ENCODE measurements at places on chromosomes 6 and 20. TPM values are rescaled to one million over a fixed set of nuclear protein-coding genes. Genes with fewer than 3 reads are reported as not detected.

Gene IPCEF1
- 0.07 TPM for total RNA-seq

Gene PLCB4
- 6.9 TPM for total RNA-seq

Gene AURKA
- 6.0 TPM for total RNA-seq

Gene TFAP2B
- total RNA-seq, result 0.13 TPM

Gene DEFB132
- total RNA-seq, result not detected

Gene CALHM5
- 12.1 TPM for total RNA-seq

Gene GABRR1
- total RNA-seq, result not detected

Gene SNX21
- 64.4 TPM for total RNA-seq

Gene SLC12A5
- 0.07 TPM for total RNA-seq

Gene RIPPLY2
- total RNA-seq, result not detected

Gene AGER
- 0.30 TPM for total RNA-seq

Gene NSFL1C
- 32.6 TPM for total RNA-seq

Gene GABBR1
- total RNA-seq, result 25.4 TPM

Gene SLC22A7
- total RNA-seq, result not detected

Gene APOM
- total RNA-seq, result 1.0 TPM

Gene LRRN4
- total RNA-seq, result 0.07 TPM

Gene BPIFB4
- total RNA-seq, result not detected

Gene TPX2
- total RNA-seq, result 10.6 TPM

Gene TPD52L1
- 32.4 TPM for total RNA-seq

Gene SMIM28
- not detected for total RNA-seq

Gene RBPJL
- not detected for total RNA-seq

Gene LRRC73
- total RNA-seq, result 0.78 TPM

Gene PREX1
- total RNA-seq, result 32.2 TPM

Gene PBOV1
- not detected for total RNA-seq

Gene C20orf204
- 0.76 TPM for total RNA-seq

Gene NRSN1
- not detected for total RNA-seq

Gene MATN4
- not detected for total RNA-seq

Gene UBE2J1
- total RNA-seq, result 26.3 TPM

Gene KCNB1
- total RNA-seq, result 0.07 TPM

Gene SLC22A16
- not detected for total RNA-seq

Gene HLA-DQA1
- not detected for total RNA-seq

Gene TMEM242
- 7.0 TPM for total RNA-seq

Gene CNBD2
- total RNA-seq, result 1.5 TPM

Gene STMN3
- 20.7 TPM for total RNA-seq

Gene RNF182
- 9.7 TPM for total RNA-seq

Gene SCGN
- total RNA-seq, result not detected

Gene PRRT1
- 0.39 TPM for total RNA-seq

Gene RAMACL
- 2.0 TPM for total RNA-seq

Gene BEND6
- 12.4 TPM for total RNA-seq

Gene EPM2A
- 9.3 TPM for total RNA-seq

Gene RIOK1
- total RNA-seq, result 16.0 TPM

Gene SPATS1
- total RNA-seq, result not detected

Gene TFAP2A
- total RNA-seq, result 1.3 TPM

Gene NNAT
- total RNA-seq, result not detected

Gene EPPIN
- total RNA-seq, result 0.39 TPM

Gene CNR1
- total RNA-seq, result 0.07 TPM

Gene FGD2
- not detected for total RNA-seq

Gene ZNF165
- total RNA-seq, result 0.13 TPM

Gene MCCD1
- total RNA-seq, result not detected

Gene SIRPB1
- not detected for total RNA-seq

Gene SPDEF
- total RNA-seq, result not detected

Gene LSM14B
- 52.0 TPM for total RNA-seq

Gene CFAP61
- total RNA-seq, result not detected

Gene FKBP5
- 3.7 TPM for total RNA-seq

Gene ZSCAN26
- 16.4 TPM for total RNA-seq

Gene MACROD2
- total RNA-seq, result 0.85 TPM

Gene SGK2
- 0.73 TPM for total RNA-seq

Gene SNAP25
- total RNA-seq, result 0.53 TPM

Measured in smooth muscle cell of the pulmonary artery (primary cell).